ENCODE measurements at places on chromosomes 5 and 9. TPM values are rescaled to one million over a fixed set of nuclear protein-coding genes. Genes with fewer than 3 reads are reported as not detected.

DNA sequence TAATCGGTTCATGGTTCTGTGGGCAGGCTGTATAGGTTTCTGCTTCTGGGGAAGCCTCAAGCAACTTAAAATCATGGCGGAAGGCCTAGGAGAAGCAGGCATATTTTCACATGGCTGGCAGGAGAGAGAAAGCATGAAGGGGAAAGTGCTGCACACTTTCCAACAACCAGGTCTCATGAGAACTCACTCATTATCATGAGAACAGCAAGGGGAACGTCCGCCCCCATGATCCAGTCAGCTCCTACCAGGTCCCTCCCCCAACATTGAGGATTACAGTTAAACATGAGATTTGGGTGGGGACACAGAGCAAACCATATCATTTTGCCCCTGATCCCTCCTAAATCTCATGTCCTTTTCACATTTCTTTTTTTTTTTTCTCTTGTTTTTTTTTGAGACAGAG, 82.1 kb downstream of the EHMT1 start:
- DNase-seq, result no peak

DNA sequence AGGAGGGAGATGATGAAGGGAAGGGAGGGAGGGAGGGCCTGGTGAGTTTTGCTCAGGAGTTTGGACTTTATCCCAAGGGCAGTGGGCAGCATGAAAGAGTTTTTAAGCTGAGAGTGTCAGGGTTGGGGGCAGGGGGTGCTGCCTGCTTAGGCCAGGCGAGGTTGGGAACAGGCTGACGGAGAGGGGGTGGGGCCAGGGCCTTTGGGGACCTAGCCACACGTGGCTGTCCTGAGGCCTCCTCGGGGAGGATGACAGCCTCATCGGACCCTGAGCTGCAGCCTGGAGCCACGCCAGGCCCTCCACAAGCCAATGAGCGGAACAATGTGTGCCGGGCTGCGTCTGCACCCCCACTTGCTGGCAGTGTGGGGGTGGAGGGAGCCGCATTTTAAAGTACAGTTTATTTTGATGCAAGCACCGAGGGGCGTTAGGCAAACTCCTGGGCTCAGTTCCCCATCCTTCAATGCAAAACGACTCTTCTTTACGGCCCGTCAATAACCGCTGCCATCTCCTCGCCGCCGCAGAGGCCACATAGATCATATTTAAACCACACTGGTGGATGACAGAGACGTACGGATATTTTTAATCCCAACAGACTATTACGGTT, 5.3 kb upstream of the RXRA start:
- DNase-seq, result peak; percentile 44

PCA3 gene
- total RNA-seq, result 0.30 TPM

GRCh38 chr9:113650207-113651131, 186.9 kb downstream of the RGS3 start:
- no peak for DNase-seq

GRCh38 chr5:10277773-10278630, 27.9 kb downstream of the CCT5 start:
- no peak for DNase-seq

GRCh38 chr5:172554562-172554961, 86.5 kb upstream of the NEURL1B start:
- no peak for DNase-seq

- DNase-seq, result no peak
Observed at GRCh38 chr9:97505845-97506244, 4.4 kb downstream of the TMOD1 start.

All from neural progenitor cell (in vitro differentiated cells).